ENCODE measurements at places on chromosomes 12 and 14. TPM values are rescaled to one million over a fixed set of nuclear protein-coding genes. Genes with fewer than 3 reads are reported as not detected.

Gene SCARB1
- 112 TPM for total RNA-seq

Gene SLC25A47
- total RNA-seq, result not detected

Gene KRT73
- total RNA-seq, result not detected

Gene GSC
- 0.44 TPM for total RNA-seq

Gene PRR4
- 1.5 TPM for total RNA-seq

Gene EEA1
- total RNA-seq, result 3.8 TPM

Gene LMO3
- not detected for total RNA-seq

Gene FOXA1
- 11.5 TPM for total RNA-seq

Gene MARS1
- total RNA-seq, result 225 TPM

Gene USP44
- 0.23 TPM for total RNA-seq

Gene SLC6A15
- total RNA-seq, result 2.4 TPM

Gene TRAFD1
- 20.0 TPM for total RNA-seq

Gene CLEC4D
- total RNA-seq, result not detected

Gene GYS2
- total RNA-seq, result not detected

Gene P2RX7
- not detected for total RNA-seq

Gene OR6C65
- total RNA-seq, result not detected

Gene AMIGO2
- 170 TPM for total RNA-seq

Gene TRPV4
- total RNA-seq, result 0.10 TPM

Gene CLEC2D
- 0.83 TPM for total RNA-seq

Gene TAS2R7
- not detected for total RNA-seq

Gene NINJ2
- total RNA-seq, result not detected

Gene SLC35E3
- 17.1 TPM for total RNA-seq

Gene MDM1
- 9.3 TPM for total RNA-seq

Gene GTF2A1
- total RNA-seq, result 14.5 TPM

Gene MYF6
- not detected for total RNA-seq

Gene C1R
- total RNA-seq, result 29.7 TPM

Gene SMAGP
- 23.2 TPM for total RNA-seq

Gene FAM90A1
- total RNA-seq, result 0.07 TPM

Gene PLD4
- total RNA-seq, result 0.29 TPM

Gene IGF1
- not detected for total RNA-seq

Gene RFC5
- 41.5 TPM for total RNA-seq

Gene RBMS2
- 10.4 TPM for total RNA-seq

Gene PKP2
- 2.1 TPM for total RNA-seq

Gene DRAM1
- total RNA-seq, result 29.4 TPM

Gene PRKCH
- 3.6 TPM for total RNA-seq

Gene IL31
- total RNA-seq, result not detected

Gene SLC39A5
- total RNA-seq, result not detected

Gene ORMDL2
- total RNA-seq, result 101 TPM

Gene ACSM4
- not detected for total RNA-seq

Gene XPOT
- 56.2 TPM for total RNA-seq

Gene ASPG
- total RNA-seq, result not detected

Gene RASAL1
- 0.28 TPM for total RNA-seq

Gene VDR
- total RNA-seq, result 3.3 TPM

Gene NANOG
- total RNA-seq, result not detected

Gene NFE2
- 0.24 TPM for total RNA-seq

Gene NPFF
- not detected for total RNA-seq

Gene TSPAN19
- total RNA-seq, result not detected

Gene MIA2
- 22.5 TPM for total RNA-seq

Gene LPCAT3
- total RNA-seq, result 31.5 TPM

Data from A549 treated with CpdA at 1 μM for 4 hours (cell line).